ENCODE measurements at places on chromosomes 6 and 20. TPM values are rescaled to one million over a fixed set of nuclear protein-coding genes. Genes with fewer than 3 reads are reported as not detected.

BPIFB2 gene
- not detected for total RNA-seq

ZSCAN12 gene
- 12.1 TPM for total RNA-seq

VGLL2 gene
- not detected for total RNA-seq

TP53TG5 gene
- not detected for total RNA-seq

RAMACL gene
- 0.11 TPM for total RNA-seq

C20orf141 gene
- not detected for total RNA-seq

ATG5 gene
- total RNA-seq: 55.4 TPM

OR2H1 gene
- total RNA-seq: not detected

RAB23 gene
- total RNA-seq: 9.4 TPM

PHACTR3 gene
- total RNA-seq: not detected

TMC2 gene
- not detected for total RNA-seq

PLEKHG1 gene
- total RNA-seq: not detected
